NCI-H1930 (cell line): ENCODE measurements at places on chromosomes 1 and 21.

- no peak for DNase-seq
These were observed 159.6 kb downstream of the NFIA start for GRCh38 chr1:61241973-61242381.

GRCh38 chr1:228306275-228307217 is 98.7 kb downstream of the OBSCN start:
- DNase-seq, result no peak

- no peak for DNase-seq
These were observed 3.5 kb upstream of the IVL start for GRCh38 chr1:152904688-152905440.

DNA sequence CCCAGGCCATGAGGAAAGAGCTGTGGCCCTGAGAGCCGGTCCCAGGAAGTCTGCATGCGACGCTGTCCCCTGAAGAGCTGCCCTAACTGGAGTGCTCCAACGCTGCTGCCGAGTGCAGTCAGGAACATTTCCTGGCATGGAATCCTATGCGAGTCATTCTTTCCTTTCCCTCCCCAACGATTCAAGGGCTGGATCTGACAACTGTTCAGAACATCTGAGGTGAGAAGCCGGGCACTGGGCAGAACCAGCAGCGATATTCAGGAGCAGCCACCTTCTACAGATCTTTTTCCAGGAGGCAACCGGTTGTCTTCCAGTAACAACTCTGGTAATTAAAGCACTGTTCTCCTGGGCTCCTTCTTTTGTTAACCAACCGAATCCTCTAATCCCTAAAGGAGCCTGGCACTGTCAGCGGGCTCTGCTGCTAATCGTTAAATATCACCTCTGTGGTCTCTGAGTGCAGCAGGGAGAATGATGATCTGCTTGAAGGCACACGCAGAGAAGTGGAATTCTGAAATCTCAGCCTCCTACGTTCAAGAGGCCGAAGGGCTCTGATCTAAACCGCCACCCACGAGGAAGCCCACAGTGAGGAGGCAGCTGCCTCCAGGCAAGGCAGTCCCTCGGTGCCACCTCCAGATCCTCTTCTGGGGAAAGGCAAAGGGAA is 55.8 kb downstream of the SLC45A1 start:
- no peak for DNase-seq

- no peak for DNase-seq
These were observed 1.7 kb downstream of the ARID1A start for GRCh38 chr1:26697431-26697977.

DNA sequence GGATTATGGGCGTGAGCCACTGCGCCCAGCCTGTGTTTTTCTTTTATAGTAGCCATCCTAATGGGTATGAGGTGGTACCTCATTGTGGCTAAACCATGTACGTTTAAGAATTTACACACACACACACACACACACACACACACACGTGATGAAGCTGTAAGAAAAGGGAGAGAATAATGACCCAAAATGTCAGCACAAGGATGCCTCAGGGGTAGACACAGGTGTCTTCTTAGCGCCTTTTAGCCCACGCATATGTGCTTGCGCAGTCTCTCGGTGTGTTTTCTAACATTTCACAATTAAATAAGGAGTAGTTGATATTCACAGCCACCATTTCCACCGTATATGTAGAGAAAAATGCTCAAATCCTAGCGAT is 782 bp upstream of the PFKL start:
- DNase-seq, result no peak
